PC-3 (cell line): ENCODE measurements at places on chromosomes 12 and 14.

- no peak for DNase-seq
Measured at GRCh38 chr12:45596366-45596765, 133.1 kb upstream of the ARID2 start.

- peak; percentile 82 for DNase-seq
Measured at GRCh38 chr12:25276199-25276937, 25.6 kb upstream of the KRAS start.

DNA sequence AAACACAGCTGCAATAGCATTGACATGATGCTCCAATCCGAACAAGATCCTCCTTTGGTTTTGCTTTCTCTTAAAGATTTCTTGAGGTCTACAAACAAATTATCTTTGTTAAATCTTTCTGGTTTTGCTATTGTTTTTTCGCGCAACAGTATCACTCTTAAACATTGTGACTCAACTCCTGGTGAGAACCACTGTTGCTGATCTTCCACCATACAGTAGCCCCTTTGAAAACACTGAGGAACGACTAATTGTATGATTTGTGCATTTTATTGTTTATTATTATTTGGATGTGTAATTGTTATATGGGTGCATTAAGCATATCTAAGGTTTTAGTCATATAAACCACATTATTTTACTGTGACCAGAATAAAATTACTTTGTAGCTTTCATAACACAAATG, 282.8 kb downstream of the EGLN3 start:
- DNase-seq = peak; percentile 69

DNA sequence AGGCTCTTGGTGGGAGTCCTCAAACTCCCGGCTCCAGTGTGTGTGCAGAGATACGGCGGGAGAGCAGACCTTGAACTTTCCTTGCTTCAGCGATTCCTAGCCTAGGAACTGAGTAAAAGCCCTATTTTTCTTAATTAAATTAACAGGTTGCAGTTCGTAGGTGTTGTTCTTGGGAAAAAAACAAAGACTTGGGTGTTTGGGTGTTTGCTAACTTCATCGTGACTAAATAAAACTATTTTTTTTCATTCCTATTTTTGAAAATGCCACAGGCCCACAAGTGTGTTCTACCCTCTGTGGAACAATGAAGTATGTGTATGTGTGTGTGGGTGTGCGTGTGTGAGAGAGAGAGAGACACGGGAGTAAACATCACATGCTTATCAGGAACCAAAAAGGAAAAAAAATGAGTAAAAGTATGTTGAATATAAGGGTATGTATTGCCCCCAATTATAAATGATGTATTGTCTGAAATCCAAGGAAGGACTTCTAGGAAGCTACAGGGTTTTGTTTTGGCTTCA, 651 bp downstream of the TMEM117 start:
- peak; percentile 32 for DNase-seq

- no peak for DNase-seq
Measured at GRCh38 chr12:17030338-17030737, 424.4 kb upstream of the LMO3 start.

- DNase-seq = peak; percentile 88
Measured at GRCh38 chr12:79250186-79250585, 385.6 kb downstream of the SYT1 start.
